ENCODE measurements at places on chromosomes 5 and 9.

GRCh38 chr9:121700832-121701419, 49.5 kb downstream of the DAB2IP start:
- DNase-seq, result no peak

DNA sequence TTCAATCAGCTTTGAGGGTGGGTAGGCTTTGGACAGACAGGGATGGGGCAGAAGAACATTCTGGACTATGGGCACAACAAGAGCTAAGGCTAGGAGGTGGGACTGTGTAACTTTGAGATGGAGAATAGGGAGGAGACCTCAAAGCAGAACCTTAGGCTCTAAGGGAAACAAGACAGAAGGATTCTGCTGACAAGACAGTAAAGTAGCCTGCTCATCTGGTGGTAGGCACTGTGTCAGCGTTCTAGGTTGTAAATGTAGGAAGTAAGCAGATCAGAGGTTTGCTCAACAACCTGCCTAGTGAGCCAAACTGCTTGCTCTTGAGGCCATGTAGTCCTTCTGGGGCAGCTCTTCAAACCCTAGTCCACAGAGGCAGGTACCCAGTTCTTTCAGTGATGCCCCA, 15.0 kb upstream of the IL12B start:
- DNase-seq, result no peak

DNA sequence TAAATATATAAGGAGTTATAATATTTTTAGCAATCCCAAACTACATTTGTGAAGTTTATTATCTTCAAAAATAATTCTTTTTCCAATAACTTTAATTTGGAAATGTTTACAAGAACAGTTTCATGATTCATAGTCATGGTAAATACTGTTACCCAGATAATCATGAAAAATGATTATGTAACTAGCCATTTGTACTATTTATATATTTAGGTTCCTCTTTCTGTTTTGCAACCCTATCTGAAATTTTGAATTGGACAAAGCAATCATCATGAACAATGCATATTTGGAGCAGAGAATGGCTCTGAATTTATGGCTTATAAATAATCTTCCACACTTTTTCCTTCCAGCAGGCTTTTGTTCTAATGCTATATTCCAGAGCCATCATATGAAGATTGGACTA, 499.7 kb downstream of the SLCO4C1 start:
- no peak for DNase-seq

- no peak for DNase-seq
Observed at GRCh38 chr9:12702160-12702758, 9.1 kb downstream of the TYRP1 start.

DNA sequence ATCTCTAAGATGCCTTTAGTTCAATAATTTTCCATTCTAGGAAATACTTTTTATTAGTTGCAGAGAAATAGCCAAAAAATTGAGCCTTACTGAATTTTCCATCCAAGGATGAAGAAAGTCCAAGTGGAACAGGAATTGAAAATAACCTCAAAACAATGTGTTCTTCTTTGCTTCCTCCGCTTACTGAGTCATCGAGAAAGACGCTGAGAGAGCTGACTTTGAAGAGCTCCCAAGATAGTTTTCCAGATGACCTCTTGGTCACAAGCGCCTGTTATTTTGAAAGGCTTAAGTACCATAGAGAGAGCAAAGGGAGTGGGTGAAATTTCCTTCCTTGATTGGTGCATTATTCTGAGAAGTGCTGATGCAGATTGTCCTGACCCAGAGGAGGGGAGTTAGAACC, 253.5 kb upstream of the ATP10B start:
- DNase-seq, result peak; percentile 30

GRCh38 chr9:126499005-126499910, 114.5 kb upstream of the LMX1B start:
- no peak for DNase-seq
